ENCODE measurements at places on chromosomes 3 and 15.

DNA sequence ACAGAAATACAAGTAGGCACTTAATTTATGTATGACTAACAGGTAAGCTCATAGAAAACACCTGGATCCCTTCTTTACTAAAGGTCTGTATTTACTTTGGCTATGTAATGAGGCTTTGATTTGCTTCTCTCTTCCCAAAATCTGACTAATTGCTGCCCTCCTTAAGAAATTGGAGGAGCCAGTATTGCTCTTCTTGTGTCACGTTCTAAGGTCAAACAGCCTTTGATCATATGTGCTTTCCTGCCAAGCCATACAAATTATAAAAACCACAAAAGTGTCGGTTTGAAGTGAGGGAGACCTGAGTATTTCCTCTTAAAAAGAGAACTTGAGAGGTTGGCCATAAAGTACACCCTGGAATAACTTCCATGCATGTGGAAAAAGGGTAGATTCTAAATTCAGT lies 112.1 kb upstream of the MB21D2 start:
- DNase-seq = no peak

DNA sequence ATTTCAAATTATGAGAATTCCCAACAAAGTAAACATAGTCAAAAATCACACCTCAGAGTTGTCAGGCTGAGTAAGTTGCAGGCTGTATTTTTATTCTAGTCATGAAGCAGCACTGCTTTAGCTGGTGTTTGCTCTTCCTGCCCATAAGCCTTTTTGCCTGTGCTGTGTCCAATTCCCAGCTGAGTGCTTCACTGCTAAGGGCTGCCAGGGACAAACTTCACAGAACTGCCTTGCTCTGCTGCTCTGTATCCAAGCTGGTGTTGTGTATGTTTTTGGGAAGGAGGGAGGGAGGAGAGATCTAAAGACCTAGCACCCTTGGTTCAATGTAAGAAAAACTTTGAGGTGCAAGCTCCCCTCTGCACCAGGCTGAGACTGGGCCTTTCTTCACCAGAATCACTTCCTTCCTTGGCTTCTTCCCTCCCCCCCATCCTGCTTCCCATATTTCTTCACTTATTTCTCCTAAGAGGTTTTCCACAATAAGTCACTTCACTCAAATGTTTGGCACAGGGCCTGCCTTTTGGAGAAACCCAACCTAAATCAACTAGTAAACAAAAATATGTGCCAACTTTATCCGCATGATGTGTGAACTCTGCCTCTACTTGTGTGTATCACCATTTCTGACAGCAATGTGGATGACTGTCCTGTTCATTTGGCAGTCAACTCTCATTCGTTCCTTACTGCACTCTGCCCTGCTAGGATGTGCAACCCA lies 156.1 kb downstream of the TBL1XR1 start:
- DNase-seq = no peak

- no peak for DNase-seq
These were observed 71.3 kb upstream of the TBC1D23 start for GRCh38 chr3:100189444-100189964.

DNA sequence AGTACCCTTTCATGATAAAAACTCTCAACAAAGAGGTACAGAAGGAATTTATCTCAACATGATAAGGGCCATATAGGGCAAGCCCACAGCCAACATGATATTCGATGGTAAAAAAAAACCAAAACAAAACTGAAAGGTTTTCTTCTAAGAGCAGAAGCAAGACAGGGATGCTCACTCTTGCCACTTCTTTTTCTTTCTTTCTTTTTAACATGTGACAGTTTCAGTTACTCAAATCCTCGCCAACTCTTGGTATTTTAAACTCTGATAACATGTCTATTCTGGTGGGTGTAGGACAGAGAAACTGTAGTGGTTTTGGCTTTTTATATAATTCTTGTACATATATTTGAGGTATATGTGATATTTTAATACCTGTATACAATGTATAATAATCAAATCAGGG lies 74.0 kb upstream of the NMNAT3 start:
- DNase-seq = no peak

DNA sequence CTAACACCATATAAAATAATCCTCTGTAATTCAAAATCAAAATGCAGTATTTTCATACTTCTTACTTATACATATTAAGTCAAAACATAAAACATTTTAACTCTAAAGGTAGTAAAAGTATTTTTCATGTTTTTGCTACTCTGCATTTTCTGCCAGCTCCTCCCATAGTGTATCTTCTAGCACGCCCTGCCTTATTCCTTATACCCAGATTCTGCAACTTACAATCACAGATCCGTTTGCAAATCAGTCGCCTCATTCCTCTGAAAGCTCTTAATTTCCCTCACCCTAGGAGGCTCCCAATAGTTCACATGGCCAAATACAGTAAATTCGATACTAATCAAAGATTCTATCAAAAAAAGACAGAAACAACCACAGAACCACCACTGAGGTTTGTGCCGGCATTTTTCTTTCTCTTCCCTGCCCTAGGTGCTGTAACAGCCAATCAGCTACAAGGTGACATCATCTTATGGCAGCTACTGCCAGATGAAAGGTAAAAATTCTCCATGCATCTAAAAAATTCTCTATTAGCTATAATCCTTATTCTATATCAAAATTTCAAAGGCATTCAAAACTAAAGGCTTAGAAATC lies 72.9 kb downstream of the CLASP2 start:
- no peak for DNase-seq

DNA sequence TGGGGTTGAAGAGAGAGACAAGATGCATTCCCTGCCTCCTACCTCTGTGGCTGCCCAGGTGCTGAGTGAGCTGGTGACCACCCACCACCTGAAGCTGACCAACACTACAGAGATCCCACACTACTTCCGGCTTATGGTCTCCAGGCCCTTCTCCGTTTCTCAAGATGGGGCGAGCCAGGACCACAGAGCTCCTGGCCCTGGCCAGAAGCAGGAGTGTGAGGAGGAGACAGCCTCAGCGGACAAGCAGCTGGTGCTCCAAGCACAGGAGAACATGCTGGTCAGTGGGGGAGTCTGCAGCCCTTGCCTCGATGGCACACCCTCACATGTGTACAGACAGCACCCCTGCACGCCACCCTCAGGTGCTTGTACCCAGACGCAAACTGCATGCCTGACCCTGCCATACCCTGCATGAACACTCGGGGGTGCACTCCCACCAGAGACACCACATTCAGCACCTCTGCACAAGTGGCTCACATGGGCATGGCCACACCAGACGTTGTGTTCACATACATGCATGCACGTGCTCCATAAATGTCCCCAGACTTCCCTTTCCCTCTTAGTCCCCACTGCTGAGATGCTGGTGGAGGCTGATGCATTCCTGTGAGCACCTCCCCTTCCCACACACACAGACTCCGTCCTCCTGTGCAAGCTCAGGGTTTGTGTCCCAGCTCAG lies 19.0 kb downstream of the ACAA1 start:
- no peak for DNase-seq

Data from NCI-H1436 treated with DMSO at 0.1 percent for 48 hours (cell line).